ENCODE measurements at places on chromosomes 3 and 15.

DNA sequence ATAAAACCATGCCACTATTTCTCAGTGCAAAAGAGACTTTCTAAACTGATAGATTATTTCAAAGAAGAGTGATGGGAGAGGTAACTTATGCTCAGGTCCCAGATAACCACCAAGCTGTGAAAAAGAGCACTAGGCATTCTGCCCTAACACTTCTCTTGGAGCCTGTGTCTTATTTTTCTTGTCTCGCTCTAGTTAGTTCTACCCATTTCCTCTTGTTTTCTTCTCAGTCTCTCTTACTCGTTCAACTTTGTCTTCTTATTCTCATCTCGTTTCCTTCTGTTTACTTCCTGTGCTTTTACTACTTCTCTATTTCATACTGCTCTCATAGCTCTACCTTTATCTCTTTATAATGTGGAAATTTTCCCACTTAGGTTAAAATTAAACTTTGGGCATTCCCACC, 91.8 kb upstream of the CGNL1 start:
- DNase-seq = no peak

DNA sequence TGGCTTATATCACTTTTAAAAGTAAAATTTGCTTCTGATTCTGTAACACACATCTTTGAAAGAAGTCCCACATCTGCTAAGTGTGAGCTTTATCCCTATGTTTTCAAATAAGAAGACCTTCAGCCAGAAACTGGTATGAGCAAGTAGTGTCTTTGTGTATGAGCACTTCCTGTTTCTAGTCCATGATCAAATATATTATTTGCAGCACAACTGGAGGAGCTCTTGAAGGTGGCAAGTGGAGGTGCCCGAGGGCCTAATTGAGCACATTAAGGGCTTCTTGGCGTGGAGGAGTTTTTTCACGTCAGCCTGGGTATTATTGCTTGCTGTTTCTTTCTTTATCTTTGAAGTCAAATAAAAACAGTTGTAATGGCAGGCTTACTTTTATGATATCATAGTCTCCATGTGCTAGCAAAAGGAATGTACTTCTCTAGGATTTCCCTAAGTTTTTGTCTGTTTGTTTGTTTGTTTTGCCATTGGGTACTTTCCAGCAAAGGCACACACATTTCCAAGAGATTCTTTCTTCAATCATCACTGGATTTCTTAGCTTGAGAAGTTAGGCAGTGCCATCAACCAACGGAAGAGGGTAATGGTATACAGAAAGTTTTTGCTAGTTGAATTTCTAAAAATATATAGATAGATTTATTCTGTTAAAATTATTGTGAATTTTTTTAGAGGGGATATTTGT, 68.1 kb downstream of the MEIS2 start:
- DNase-seq = no peak

- DNase-seq = no peak
Measured at GRCh38 chr3:181823716-181824115, 112.0 kb downstream of the SOX2 start.

GRCh38 chr15:93252780-93253179, 163.8 kb upstream of the RGMA start:
- DNase-seq = no peak

GRCh38 chr15:67832031-67832551, 6.8 kb downstream of the SKOR1 start:
- no peak for DNase-seq

DNA sequence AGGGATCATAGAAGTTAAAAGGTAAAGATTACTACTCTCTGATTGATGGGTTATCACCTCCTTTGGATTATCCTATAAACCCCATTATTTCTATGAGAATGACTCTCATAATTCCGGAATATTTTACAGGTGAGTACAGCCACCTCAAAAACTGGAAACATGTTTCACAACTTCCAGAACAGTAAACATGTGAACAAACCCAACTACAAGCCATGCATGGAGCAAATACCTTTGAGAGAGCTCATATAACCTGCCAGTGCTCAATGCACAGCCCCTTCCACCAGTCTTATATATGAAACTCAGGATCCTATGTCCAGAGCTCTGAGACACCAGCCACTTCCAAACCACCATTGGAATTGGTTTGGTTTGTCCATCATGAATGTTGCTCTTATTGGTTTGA, 208.0 kb downstream of the MECOM start:
- no peak for DNase-seq

- no peak for DNase-seq
Measured at GRCh38 chr3:73664389-73664788, 39.6 kb upstream of the PDZRN3 start.

DNA sequence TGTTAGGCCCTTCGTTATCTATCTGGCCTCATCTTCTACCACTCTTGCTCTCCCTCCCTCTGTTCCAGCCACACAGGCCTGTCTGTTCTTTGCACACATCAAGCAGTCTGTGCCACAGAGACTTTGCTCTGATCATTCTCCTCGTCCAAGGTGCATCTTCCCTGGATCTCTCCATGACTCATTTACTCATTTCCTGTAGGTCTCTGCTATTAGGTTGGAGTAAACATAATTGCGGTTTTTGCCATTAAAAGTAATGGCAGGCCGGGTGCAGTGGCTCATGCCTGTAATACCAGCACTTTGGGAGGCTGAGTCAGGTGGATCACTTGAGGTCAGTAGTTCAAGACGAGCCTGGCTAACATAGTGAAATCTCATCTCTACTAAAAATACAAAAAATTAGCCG, 9.5 kb upstream of the C3orf49 start:
- DNase-seq = no peak

- DNase-seq = no peak
Measured at GRCh38 chr3:71258116-71258515, 325.4 kb downstream of the FOXP1 start.

DNA sequence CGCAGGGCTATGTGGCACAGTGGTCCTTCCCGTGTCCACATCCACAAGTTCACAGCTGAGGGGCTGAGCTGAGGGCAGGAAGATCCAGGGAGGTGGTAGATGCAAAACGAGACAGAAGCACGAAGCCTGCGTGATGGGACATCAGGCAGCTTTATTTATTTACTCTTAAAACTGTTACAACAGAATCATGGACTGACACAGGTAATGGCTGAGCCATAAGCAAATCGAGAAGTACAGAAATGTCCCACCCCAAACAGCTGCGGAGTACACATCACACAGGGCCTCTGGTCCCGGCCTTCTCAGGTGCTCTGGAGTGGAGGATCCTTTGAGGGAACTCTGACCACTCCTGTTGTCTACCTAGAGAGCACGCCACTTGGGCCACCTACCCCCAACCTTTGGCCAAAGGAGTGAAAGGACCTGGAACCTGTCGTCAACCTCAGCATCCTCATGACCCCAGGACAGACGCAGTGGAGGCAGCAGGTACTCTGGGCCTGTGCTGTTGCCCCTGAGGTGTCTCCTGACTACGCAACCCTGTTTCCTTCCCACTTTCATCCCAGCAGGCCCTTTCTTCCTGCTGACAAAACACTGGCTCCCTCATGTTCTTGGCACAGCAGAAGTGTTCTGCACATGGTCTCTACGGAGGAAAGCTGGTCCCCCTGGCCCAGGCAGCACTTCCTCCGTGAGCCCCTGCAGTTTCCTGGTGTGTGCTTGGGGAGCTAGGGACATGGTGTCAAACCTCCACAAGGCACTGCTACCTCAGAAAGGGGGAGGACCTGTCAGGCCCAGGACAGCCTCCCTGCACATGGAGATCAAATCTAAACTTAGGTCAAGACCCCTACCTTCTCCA, 47.8 kb downstream of the DHX30 start:
- no peak for DNase-seq

DNA sequence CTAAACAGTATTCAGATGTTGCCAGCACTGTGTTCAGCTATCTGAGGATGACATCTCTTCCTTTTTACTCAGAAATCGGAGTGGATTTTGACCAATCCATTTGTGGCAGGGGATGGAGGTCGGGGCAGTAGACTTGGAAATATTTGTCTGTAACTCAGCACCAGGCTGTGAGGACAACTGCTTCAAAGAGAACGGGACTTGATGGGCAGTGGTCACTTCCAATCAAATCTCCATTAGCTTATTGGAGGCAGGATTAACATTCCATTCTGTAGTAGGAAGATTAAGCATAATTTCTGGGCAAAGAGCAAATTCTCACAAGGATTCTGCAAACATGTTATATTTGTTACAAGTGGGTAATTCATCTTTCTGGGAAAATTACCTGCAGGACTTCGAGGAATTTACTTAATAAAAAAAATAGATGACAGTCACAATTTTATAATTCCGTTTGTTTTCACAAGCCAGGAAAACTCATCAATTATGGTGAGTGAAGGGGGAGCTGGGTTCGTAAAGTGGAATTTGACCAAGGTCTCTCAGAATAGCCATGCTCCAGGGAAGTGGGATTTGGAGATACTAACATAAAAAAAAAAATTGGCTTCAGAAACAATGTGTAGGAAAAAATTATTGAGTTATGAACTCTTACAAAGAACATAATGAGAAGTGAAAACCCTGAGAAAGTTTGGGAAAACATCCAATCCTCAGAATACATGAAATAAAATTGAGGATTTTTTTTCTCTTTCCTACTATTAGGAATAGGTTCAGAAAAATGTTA, 18.1 kb downstream of the CRABP1 start:
- DNase-seq = no peak

DNA sequence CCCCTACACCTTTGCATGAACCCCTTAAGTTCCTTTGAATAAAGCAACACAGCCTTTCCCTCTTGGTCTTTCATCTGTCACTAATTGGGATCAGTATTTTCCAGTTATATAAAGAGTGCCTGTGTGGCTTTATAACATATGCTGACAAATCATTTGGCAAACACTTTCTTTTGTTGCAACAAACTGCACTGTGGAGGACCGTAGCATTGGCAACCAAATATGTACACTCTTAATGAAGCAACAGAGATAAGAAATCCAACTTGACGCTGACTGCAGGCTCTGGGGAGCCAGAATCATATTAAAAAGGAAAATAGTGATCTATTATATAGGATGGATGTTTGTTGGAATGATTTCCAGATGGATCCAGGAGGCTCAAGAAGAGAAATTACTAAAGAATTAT, 120.1 kb upstream of the PRICKLE2 start:
- no peak for DNase-seq

DNA sequence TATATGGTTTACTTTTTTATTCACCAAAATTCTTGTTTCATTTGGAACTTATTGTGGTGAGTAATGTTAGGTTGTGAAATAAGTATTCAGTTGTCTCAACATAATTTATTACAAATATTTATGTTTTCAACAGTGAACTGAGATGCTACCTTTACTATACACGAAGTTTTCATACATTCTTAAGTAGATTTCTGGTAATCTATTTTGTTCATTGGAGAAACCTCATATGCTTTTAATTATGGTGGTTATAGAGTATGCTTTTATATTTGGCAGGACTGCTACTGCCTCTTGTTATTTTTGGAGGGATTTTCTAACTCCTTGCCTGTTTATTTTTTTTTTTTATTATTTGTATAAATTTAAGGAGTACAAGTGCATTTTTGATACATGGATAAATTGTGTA, 253.1 kb downstream of the NLGN1 start:
- no peak for DNase-seq

DNA sequence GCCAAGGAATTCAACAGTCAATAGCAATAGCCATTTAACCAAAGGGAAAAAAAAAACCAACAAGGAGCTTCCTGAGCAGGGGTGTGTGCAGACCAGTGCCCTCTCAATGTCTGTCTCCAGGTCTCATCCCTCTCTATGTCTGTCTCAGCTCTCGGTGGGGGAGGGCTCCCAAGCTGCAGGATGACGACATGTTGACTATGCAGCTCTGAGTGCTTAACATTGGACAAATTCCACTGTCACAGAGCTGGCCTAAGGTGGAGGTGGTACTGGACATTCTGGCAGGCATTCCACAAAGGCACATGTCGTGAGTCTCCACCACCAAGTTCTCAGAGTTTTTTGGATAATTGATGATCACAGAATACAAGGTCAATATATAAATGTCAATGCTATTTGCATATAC, 2.0 kb upstream of the CAPN7 start:
- DNase-seq = no peak

DNA sequence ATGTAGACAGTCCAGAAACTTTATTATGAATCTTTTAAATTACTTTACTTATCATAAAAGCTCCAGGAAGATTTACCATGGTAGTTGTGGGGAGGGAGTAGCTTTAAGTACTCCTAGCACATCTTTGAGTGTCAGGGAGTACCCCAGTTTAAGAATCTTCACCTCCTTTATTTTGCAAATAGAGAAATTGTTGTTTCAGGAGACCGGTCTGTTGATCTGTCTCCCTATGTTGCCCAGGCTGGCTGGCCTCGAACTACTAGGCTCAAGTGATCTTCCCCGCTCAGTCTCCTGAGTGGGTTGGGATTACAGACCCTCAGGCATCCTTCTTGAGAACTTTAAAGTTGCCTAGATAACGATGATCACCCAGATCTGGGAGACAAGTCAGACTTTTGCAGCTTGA, 11.1 kb downstream of the FXR1 start:
- DNase-seq = no peak

- DNase-seq = no peak
Measured at GRCh38 chr15:57923750-57924149, 141.8 kb downstream of the ALDH1A2 start.

GRCh38 chr15:70057931-70058641, 39.6 kb downstream of the TLE3 start:
- DNase-seq = no peak

- no peak for DNase-seq
Measured at GRCh38 chr15:94631608-94632007, 400.2 kb downstream of the MCTP2 start.

- DNase-seq = no peak
Measured at GRCh38 chr15:25990220-25990619, 127.1 kb upstream of the ATP10A start.

DNA sequence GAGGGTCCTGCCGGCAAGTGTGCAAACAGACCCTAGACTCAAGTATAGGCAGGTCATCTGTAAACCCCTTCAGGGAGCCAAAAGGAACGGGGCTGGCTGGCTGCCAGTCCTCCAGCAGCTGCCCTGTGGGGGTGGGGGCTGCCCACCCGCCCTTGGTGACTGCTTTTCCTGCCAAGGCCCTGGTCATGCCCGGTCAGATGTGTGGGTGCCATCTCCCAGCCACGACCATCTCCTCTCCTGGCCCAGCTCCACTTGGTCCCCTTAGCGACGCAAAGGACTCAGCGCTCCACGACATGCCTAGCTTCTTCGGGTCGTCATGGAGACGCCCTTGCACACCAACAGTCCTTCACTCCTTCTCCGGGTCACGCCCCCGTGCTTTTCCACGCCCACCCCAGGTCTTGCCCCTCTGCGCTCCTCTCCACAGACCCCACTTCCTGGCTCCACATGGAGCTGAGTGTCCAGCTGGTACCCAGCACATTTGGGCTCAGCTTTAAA, 2.4 kb downstream of the MUC4 start:
- no peak for DNase-seq

DNA sequence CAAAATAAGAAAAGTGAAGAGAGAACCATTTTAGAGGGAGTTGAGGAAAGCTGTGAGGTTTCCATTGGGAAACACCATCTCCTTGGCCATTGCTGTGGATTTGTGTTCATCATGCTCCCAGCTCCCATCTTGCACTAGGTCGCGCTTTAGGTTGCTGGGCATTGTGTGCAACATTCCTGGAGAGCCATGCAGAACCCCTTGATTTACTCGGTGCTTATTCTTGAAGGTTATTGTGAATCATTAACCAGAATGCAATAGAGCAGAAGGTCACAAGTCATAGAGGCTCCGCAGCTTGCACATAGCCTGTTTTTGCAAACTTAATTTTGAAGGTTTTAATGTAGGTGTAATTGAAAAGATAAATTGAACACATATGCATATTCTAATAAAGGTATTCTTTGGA, 239.2 kb upstream of the IL12A start:
- no peak for DNase-seq

Data from stimulated activated CD8-positive, alpha-beta memory T cell treated with anti-CD3 and anti-CD28 coated beads, Interleukin-15, amount 100 ng/mL, for 48 hours (primary cell).